Mesothelial cell of epicardium (in vitro differentiated cells): ENCODE measurements at places on chromosomes 16 and 17. TPM values are rescaled to one million over a fixed set of nuclear protein-coding genes. Genes with fewer than 3 reads are reported as not detected.

DNA sequence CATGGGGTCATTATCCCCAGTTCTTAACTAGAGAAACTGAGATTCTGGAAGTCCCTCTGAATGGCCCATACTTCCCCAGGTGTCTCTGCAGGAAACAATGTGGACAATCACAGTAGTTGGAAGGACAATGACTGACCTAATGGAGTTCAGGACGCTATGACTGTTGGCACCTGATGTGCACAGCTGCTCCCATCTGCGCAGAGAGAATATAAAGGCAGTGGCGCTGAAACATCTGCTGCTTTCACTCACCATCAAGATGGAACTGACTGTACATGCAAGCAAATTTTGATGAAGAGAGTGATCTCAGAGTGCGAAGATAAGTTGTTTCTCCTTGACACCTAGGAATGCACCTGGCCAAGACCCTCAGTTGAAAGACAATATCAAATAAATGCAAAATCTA lies 395.7 kb upstream of the ASIC2 start:
- DNase-seq, result no peak

GRCh38 chr16:63653044-63653839 lies 1468.6 kb downstream of the CDH11 start:
- DNase-seq, result no peak

DNA sequence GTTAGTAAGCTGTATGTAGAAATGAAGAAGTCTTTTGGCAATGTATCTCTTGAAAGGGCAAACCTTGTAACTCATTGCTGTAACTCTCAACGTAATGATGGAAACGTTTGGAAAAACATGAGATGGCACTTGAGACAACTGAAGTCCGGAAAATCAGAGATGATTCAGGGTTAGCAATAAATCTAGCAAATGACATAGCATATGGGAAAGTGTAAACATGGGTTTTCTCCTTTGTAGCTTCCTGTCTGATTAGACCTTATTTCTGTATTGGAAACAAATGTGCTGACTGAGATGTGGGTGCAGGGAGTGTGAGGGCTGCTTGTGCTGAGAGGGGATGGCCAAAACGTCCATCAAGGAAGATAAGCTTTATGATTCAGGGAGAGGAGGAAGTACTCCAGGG lies 110.7 kb upstream of the FAM20A start:
- no peak for DNase-seq

DNA sequence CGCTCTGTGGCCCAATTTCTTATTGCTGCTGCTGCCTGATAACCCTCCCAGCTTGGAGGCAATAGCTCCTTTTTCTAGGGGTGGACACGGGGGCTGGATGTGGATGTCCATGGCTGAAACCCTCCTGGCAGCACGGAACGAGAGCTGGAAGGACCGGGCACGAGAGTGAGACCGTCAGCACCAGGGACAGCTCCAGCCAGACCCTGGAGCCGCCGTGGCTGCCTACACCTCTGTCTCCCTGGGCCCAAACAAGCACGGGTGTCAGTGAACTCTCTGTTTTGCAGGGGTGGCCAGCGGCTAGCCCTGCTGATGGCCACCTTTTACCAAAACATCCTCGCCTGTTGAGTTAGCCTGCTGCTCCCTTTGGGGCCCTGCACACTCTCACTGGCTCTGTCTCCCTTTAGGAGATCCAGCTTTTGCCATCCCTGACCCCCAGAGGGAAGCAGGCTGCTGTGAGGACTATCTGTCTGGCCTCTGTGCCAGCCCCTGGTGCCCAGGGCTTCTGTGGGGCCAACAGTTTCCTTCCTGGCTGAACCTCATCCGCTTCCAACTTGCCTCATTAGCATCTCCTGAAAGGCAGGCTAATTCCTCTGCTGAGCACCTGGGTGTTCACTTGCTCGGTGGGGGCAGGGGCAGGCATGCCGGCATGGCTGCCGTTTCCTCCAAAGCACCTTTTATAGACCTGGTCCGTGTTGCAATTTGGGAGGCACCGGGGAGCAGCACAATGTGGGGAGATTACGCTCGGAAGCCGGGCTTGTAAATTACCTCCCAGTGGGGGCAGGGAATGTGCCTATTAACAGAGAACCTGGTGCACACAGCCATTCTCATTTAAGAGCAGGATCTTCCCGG lies 118.1 kb downstream of the ENGASE start:
- peak; percentile 86 for DNase-seq

DNA sequence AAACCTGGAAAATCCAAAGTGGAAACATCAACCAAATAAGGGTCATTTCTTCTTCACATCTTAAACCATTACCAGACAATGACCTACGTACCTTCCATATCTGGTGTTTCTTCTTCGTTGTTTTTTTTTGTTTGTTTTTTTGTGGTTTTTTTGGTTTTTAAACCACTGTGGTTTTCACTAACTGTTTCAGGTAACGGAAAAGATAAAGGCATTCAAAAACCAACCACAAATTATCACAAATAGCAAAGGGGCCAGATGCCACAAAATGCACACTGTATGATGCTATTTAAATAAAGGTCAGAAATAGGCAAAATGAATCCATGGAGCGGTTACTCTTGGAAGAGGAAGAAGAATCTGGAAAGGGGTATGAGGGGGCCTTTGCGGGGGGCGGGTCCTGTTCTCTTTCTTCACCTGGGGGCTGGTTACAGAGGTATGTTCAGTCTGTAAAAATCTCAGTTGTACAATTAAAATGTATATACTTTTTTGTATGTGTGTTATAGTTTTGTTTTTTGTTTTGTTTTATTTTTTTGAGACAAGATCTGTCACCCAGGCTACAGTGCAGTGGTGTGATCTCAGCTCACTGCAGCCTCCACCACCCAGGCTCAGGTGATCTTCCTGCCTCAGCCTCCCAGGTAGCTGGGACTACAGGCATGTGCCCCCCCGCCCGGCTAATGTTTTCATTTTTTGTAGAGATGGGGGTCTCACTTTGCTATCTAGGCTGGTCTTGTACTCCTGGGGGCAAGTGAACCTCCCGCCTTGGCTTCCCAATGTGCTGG lies 29.6 kb downstream of the LITAF start:
- DNase-seq, result no peak

Gene DNAI2
- total RNA-seq, result 0.18 TPM in 1 of 3 replicates, not detected in the others
